NCI-H1417 treated with DMSO at 0.1 percent for 48 hours (cell line): ENCODE measurements at places on chromosomes 16 and 17.

DNA sequence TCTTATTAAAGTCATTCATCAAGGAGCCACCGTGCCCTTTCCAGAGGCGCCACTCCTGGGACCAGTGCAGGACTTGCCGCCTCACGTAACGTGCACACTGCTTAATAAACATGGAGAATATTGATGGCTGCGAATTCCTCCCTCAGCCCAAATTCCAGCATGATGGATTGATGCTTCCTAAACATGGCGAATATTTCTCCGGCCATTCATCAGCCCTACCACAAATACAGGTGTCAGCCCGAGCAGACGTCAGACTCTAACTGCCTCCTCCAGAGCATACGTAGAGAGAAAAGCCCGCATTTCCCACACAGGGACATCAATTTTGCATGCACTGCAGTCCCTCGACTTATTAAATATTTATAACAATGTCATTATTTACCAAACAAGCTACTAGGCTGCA, 97.0 kb downstream of the USP31 start:
- no peak for DNase-seq

DNA sequence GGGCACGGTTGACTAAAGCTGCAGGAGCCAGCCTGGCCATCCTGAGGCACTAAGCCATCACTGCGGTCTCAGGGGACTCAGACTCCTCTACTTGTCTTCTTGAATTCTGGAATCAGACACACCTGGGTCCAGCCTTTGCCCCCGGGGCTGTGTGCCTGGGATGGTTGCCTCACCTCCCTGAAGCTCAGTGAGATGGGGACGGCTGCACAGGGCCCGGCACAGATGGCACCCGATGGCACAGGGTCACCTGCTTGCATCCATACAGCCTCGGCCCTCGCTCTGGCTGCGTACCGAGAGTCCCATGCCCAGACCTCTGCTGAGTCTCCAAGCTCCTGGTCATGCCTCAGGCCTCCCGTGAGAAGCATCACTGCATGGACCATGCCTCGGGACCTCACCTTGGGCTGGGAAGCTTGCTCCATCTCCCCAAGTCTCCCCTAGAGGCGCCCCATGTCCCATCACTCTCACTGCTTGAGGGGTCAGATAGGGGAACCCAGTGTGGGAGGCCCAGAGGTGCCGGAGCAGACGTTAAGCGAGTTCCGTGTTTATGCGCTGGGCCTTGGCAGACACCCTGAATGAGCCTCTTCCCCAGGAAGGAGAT, 316.3 kb downstream of the SEC14L1 start:
- DNase-seq, result no peak

DNA sequence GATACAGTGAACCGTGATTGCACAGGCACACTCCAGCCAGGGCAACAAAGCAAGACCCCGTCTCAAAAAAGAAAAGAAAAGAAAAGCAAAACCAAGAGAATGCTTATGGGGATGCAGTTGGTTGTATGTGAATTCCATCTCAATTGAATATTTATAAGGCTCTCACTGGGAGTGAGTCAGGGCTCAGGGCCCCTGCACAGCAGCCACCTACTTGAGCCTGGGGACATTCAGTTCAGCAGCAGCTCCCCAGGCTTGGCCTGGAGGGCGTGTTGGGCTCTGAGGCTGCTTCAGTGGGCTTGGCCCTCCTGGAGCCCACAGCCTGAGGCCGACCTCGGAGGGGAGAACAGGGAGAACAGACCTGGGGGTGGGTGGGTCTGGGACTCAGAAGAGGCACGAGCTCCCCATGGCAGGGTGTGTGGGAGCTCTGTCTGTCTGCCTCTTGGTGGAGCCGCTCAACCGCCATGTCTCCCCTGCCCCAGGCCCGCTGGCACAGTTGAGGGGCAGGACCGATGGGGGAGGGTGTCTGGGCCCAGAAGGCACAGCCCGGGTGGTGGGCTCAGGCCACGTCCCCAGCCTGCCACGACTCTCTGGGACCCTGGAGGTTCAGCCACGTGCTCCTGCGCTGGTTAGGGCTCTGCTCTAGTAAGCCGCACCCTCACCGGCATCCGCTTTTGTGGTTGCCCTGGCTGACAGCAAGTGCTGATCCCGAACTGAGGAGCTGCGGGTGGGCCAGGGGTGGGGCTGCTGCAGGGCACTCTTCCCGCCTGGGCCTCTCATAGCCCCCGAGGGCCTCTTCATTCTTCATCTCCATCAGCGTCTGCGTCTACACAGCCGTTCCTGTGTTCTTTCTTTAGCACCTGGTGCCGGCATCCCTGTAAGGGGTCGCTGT, 24.8 kb downstream of the ZFPM1 start:
- no peak for DNase-seq

- DNase-seq, result no peak
These were observed 2.4 kb downstream of the CRAMP1 start for GRCh38 chr16:1614456-1615102.

DNA sequence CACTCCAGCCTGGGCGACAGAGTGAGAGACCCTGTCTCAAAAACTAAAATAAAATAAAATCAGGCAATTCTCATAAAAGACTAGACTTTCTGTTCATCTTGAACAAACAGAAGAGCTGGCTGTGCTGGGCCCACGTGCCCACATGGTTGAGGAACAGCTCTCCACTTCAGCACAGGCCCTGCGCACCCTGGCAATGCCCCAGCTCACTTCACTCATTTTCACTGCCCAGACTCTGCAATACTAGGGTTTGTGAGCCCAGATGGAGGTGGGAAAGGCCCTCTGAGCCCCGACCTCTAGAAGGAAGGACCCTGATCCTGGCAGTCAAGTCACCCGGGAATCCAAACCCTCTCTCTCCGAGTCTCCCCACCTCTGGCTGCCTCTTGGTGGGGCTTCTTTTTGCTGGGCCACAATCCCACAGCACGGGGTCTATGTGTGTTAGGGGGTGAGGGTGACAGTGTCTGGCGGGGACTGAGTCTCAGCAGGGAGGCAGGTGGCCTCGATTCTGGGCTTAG, 14.8 kb downstream of the MYLK3 start:
- DNase-seq, result no peak

- DNase-seq, result no peak
These were observed 8.6 kb downstream of the ZNF750 start for GRCh38 chr17:82831041-82831817.

- no peak for DNase-seq
These were observed 34.1 kb downstream of the NQO1 start for GRCh38 chr16:69691980-69692911.

- DNase-seq, result no peak
These were observed 52.3 kb downstream of the RPGRIP1L start for GRCh38 chr16:53651357-53651756.

DNA sequence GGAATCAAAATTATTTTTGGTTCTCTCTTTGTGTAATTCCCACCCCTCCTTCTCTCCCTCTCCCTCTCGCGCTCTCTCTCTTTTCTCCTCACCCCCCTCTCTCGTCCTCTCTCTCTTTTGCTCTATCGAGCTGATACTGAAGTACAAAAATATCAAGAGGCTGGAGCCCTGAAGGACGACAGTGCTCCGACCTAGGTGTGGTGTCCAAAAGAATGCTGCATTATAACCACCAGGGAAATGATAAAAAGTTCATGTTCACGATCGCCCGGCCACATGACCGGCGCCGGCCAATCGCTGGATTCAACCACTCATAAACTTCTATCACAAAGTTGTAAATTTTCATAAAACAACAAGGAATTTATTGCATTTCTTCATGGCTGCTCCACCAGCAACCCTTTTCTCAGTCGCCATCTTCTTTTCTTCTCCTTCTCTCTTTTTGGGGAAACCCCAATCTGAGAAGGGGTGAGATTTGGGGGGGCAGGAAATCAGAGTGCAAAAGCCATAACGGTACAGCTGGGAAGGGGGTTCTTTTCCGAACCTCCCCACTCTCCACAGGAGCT, at the start of gene HOXB6:
HOXB6 (minus strand) TSS at position 217 of the 560 bp plus-strand sequence. CDS start 6,836 bp downstream, outside the sequence.
- DNase-seq, result no peak

GRCh38 chr16:77739559-77739892, 17.2 kb downstream of the NUDT7 start:
- no peak for DNase-seq

- DNase-seq, result no peak
These were observed 32.7 kb downstream of the RHBDL3 start for GRCh38 chr17:32298298-32298697.

GRCh38 chr16:4803401-4803844, 990 bp upstream of the ROGDI start:
- DNase-seq, result no peak

- DNase-seq, result no peak
These were observed 5.1 kb upstream of the SOX8 start for GRCh38 chr16:976389-976931.

- no peak for DNase-seq
These were observed 839 bp downstream of the NKD1 start for GRCh38 chr16:50548909-50549560.

DNA sequence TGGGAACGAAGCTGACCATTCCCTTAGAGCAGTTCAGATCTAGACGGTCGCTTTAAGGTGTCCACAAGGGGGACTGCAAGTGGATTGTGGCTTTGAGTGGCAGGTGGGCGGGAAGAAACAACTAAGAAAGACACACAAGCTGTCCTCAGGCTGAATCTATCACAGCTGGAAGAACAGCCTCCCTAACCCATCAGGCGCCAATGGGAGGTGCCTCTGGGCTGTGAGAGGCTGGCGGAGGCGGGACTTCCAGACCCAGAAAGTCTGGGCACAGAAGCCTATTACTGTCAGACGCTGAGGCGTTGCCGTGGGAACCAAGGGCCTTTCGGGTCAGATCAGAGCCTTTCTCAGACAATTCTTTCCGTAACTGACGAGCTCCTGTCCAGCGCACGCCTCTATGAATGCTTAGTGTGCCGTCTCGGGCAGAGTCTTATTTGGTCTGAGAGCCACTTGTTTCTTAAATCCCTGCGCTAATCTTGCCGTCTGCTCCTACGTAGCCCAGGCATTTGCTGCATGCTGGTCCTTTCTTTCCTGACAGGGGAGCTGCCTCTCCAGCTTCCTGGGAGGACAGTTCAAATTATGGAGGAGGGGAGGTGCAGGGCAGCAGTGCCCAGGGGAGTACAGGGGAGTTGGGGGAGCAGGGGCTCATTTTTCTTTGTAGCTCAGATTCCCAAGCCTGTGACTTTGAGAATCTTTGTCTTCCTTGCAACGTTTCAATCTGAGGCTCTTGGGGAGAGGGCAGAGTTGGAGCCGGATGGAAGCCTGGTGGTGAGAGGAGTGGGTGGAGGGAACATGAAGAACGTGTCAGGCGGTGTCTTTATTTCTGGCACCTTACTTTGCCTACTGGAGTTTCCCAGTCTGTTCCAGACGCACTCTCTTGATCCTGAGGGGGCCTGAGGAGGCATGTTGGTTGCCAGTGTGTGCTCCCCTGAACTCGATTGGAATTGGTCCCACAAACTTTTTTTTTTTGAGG, 618.7 kb downstream of the KCNJ18 start:
- no peak for DNase-seq

GRCh38 chr17:28928061-28928460, 23.3 kb downstream of the PHF12 start:
- DNase-seq, result no peak

- no peak for DNase-seq
These were observed 1.9 kb upstream of the PIPOX start for GRCh38 chr17:29041091-29041490.

GRCh38 chr16:68244481-68244902, 681 bp upstream of the PLA2G15 start:
- no peak for DNase-seq

- DNase-seq, result no peak
These were observed 363.3 kb downstream of the SEC14L1 start for GRCh38 chr17:77503916-77504651.

DNA sequence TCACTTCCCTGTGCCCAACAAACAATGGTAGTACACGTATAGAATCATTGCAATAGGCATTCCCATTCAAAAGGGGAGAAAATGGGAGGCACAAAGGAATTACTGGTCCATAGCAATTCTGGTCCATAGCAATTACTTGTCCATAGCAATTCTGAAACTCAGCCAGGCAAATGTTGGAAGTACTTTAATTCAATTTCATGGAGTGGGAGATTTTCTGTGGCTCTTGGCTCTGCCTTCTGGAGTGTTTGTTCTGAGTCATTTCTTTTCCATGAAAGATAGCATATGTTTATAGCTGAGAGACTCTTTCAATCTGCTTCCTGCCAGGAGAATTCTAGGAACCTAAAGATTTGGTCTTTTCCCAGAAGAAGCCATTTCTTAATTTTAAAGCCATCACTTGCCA, 182.8 kb upstream of the ELAC2 start:
- no peak for DNase-seq

DNA sequence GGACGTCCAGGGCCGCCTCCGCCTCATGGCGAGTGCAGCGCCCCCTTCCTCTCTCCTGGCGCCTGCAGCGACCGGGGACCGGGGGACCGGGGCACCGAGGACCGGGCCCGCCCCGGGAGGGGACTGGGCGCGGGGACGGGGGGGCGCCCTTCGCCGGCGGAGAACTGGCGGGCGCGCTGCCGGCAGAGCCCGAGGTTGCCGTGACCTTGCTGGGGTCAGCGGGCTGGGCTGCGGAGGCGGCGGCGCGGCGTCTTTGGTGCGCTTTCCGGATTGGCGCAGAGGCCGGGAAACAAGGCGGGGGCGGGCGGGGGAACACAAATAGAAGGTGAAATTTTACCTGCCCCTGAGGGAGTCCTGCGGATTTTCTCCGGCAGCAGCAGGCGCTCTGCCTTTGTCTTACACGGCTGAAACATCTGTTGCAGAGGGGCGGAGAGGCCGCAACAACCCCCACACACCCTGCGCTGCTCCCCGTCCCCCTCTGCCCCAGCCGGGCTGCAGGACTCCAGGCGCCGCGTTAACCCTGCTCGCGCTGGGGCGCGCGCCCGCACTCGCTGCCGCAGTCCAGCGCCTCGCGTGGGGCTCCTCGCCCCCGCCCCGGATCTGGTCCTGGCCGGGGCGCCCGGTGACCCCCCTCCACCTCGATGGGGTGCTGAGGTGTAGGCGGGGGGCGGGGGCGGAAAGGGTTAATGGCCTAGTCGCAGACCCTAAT, 53.5 kb downstream of the SREBF1 start:
- no peak for DNase-seq

DNA sequence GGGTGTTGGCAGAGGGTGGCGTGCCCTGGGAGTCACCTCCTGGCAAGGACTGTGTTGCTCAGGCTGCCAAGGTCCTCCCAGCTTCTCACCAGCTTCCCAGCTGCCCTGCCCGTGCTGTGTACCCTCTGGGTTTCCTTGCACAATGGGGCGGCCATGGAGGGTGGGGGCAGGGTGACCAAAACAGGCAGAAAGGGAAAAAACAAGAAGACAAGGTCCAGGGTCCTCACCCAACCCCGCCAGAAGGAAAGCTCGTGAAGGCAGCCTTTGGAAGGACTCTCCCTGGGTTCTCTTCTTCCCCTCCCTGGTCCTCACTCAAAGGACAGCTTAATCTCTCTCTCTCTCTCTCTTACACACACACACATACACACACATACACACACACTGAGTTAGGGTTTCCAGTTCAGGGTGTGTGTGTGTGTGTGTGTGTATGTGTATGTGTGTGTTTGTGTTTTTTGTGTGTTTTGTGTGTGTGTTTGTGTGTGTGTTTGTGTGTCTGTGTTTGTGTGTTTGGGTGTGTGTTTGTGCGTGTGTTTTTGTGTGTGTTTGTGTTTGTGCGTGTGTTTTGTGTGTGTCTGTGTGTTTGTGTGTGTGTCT, 2.0 kb downstream of the SLC13A5 start:
- DNase-seq, result no peak

GRCh38 chr16:6104428-6104827, 1006.8 kb upstream of the EEF2KMT start:
- no peak for DNase-seq

- no peak for DNase-seq
These were observed 98.1 kb downstream of the SDK2 start for GRCh38 chr17:73546114-73546513.

- no peak for DNase-seq
These were observed 39.4 kb downstream of the HS3ST3A1 start for GRCh38 chr17:13562271-13562800.

- no peak for DNase-seq
These were observed 203.6 kb downstream of the HS3ST3A1 start for GRCh38 chr17:13398091-13398490.

GRCh38 chr16:21526923-21527807, 72.2 kb upstream of the METTL9 start:
- DNase-seq, result no peak
